ENCODE measurements at places on chromosomes 16 and 17.

- DNase-seq: no peak
These were observed 8.7 kb upstream of the CPD start for GRCh38 chr17:30369995-30370394.

DNA sequence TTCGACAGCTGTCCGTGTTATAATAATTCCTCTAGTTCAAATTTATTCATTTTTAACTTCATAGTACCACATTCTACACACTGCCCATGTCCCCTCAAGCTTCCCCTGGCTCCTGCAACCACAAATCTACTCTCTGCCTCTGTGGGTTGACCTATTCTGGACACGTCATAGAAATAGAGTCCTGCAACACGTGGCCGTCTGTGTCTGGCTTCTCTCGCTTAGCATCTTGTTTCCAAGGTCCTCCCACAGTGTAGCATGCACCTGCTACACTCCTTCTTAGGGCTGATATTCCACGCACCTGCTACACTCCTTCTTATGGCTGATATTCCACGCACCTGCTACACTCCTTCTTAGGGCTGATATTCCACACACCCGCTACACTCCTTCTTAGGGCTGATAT, 16.5 kb downstream of the SCGB1C2 start:
- no peak for DNase-seq

DNA sequence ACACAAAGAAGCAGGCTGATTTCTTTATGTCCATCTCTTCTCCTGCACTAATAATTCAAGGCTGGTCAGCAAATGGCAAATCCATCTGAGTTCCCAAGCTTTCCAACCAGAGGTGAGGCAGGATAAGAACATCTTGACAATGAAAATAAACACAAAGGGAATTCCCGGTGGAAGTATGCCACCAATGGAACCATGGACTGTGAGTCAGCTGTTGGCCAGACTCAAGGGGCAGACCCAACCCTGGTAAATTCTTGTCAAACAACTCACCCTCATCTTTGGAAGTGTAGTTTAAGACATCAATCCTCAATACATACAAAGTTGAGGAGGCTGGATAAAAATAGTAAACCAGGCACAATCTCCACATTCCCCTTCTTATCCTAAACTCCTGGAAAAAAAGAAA, 74.3 kb upstream of the CES5A start:
- no peak for DNase-seq

GRCh38 chr16:50267651-50268050, 1.3 kb downstream of the ADCY7 start:
- DNase-seq: no peak

DNA sequence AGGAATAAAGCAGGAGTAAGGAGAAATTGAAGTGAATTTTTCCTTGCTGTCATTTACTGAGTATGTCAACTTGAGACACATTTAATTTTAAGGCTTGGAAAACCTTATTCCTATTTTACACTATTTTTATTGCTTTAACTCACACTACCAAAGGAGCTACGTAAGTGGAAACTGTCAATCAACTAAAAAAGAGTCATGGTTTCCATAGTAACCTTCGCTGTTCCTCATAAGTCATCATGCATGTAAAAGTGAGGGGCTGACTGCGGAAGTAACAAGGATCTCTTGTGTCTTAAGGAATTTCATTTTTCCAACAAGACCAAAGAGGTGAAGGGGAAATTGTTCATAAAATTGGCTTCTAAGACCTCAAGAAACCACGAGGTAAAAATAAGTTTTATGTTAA, 516.2 kb upstream of the CA10 start:
- no peak for DNase-seq

DNA sequence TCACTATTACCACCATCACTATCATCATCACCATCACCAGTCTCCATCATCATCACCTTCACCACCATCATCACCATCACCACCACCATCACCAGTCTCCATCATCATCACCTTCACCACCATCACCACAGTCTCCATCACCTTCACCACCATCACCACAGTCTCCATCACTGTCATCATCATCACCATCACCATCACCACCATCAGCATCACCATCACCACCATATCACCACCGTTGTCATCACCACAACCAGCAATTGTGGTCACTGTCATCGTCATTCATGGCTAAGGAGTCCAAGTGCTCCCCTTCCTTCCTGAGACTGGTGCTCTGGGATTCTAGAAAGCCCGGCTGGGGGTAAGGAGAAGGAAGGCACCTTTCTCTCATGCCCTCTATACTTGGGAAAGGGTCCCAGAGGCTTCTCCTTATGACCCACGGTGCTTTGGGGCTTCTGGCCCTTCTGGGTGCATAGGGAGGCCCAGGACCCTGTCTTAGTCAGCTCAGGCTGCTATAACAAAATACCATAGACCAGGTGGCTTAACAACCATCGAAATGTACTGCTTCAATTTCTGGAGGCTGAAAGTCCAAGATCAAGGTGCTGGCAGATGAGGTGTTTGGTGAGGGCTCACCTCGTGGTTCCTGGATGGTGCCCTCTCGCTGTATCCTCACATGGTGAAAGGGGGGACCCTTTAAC, 93.4 kb upstream of the GSE1 start:
- no peak for DNase-seq

GRCh38 chr17:64357191-64357981, 33.3 kb downstream of the PECAM1 start:
- no peak for DNase-seq

GRCh38 chr17:81223762-81224130, 981 bp upstream of the CEP131 start:
- DNase-seq: no peak
